SHP77 treated with DMSO at 0.1 percent for 48 hours (cell line): ENCODE measurements at places on chromosomes 4 and X.

DNA sequence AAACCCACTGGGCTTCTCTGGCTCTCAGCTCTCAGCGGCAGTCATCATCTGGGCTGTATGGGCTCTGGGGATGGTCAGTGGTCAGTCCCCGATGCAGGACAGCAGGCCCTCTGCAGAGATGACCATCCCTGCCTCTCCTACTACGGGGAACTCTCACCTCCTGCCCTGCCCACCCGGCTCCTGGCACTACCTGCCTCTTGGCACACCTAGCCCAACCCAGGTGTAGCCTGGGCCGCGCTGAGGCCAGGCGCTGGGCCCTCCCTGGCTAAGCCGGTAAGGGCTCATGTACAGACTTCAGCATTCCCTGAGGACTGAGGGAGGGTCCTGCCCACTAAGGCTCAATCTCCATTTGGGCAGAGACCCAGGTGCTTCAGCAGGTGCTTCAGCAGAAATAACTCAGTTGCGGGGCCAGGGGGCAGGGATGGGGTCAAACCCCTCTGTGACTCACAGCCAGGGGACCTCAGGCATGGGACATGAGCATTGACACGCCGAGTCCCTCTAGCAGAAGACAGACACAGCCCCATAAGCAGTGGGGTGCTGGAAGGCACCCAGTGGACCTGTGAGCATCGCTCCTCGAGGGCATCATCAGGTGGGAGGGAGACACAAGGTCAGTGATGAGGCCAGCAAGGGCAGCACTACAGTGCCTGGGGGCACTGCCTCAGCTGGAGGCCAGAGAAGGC is 71.0 kb downstream of the ACOX3 start:
- no peak for DNase-seq

GRCh38 chr4:186699881-186700397 is 23.7 kb downstream of the FAT1 start:
- no peak for DNase-seq

DNA sequence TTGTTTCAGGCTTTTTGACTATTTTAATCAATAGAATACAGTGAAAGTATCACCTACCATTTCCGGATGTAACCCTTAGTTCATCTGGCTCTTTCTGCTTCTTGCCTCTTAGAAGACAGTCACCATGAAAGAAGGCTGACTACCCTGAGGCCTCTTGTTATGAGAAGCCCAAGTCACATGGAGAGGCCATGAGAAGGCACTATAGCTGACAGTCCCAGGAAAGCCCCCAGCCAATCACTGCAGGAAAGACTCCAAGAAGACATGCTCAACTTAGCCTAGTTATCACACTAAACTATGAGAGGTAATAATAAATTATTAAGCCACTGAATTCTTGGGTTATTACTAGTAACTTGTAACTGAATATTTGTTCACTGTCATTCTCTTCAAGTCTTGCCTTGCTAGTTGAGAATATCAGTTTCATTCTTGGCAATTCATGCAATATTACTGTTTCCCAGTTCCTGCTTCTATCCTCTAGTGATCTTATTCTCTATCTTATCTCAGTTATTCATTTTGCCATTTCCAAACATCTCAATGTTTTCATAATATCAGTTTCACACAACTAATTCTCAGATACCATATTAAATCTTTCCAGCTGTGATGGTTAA is 57.1 kb upstream of the GUCY1A1 start:
- DNase-seq = no peak

DNA sequence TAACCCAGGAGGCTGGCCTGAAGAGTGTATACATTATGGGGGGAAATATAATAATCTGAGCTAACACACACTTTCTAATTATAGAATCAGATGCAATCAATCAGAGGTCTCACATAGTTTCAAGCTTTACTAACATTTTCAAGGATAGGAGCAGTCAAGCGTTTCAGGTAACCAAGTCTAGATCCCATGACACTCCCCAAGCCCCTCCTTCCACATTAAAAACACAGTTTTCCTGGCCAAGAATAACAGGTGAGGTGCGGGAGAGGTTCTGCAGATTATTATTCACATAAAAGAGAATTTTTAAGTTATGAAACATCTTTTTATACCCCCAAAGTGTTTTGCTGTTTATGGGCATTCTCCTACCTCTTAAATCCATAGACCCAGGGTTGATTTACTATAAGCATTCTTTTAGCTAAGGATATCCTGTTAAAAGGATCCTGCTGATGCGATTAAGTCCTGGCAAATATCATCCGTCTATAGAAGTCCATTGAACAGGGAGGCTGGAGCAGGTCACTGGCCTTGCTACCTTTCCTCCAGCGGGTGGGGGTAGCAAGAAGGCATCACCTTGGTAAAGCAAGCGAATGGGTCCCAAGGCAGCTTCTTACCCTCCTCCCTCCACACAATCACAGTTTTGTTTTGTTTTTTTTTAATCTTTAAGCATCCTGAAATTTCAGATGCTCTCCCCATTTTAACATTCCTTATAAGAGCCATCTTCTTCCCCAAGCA is 104.7 kb upstream of the GPM6A start:
- DNase-seq = no peak

GRCh38 chrX:19517965-19518364 is 2.7 kb upstream of the MAP3K15 start:
- no peak for DNase-seq
